Progenitor cell of endocrine pancreas (in vitro differentiated cells): ENCODE measurements at places on chromosomes 13 and 19. TPM values are rescaled to one million over a fixed set of nuclear protein-coding genes. Genes with fewer than 3 reads are reported as not detected.

Gene PTH2
- total RNA-seq: not detected in 2 replicates

Gene KLF2
- 2.7 TPM in 2 replicates for total RNA-seq

Gene FAM83E
- total RNA-seq: 3.8 and 4.3 TPM in 2 replicates

Gene SEMA6B
- total RNA-seq: 26.6 and 28.3 TPM in 2 replicates

Gene S1PR5
- total RNA-seq: not detected in 2 replicates

Gene TTC9B
- not detected in 2 replicates for total RNA-seq

Gene IQCN
- 10.5 and 10.9 TPM in 2 replicates for total RNA-seq

Gene CGB2
- not detected in 2 replicates for total RNA-seq

DNA sequence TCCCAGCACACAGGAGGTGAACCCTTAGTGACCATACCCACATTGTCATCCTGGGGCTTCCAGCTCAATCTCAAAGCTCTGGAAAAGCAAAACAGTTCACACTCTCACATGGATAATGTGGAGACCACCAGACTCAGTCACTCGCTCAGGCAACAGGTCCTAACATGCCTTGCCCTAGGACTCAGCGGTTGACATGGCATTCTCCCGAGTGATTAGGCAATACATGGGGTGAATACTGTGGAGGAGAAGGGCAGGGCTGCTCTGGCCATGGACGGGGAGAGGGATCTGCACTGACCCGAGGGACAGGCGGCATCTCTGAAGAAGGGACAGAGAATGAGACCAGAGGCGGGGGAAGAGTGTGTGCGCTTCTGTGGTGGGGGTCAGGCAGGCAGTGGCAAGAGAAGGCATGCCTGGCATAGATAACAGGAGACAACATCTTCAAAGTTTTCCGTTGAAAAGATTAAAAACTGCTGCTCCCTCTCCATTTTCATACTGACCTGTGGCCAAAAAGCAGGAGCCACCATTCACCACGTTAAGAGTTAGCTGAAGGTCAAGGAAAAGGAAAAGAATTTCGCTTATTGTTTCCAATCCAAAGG is 44.5 kb upstream of the EPHX3 start:
- DNase-seq: no peak

GRCh38 chr19:35100588-35101533 is 14.8 kb upstream of the FXYD3 start:
- no peak for DNase-seq

GRCh38 chr13:27960362-27961226 is 8.5 kb downstream of the CDX2 start:
- peak; percentile 76 for DNase-seq

- DNase-seq: no peak
Measured at GRCh38 chr19:34309368-34310138, 55.2 kb downstream of the GARRE1 start.

- no peak for DNase-seq
Measured at GRCh38 chr19:50567882-50568727, at the start of gene LRRC4B. Gene LRRC4B (minus strand): TSS chr19:50568435. CDS start chr19:50548838, 19,597 bp downstream.

DNA sequence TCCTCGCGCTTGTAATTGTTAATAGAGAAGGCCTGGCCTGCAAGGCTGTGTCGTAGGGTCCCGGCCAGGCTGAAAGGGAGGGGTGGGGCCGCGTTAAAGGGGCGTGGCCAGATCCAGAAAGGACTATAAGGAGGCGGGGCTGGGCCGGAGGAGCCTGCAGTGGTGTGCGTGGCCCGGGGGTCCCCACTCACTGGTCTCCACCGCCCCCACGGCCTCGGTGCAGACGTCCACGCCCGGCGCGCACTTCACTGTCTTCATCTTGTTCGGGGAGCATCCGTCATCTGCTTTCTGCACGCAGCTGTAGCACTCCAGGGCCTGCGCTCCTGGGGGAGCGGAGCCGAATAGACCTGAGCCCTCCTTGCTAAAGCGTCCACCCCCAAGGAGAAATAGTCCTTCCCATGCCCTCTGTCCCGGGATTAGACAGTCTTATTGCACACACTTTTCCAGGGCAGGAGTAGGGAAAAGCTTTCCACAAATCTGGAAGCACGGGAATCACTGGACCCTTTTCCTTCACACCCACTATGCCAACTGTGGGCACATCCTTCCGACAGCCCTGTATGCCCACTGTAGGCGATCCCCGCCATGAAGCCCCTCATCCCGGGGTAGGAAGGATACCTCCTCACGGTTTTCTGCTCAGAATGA is 1.2 kb downstream of the LYPD3 start:
- DNase-seq: peak; percentile 39

GRCh38 chr13:106472621-106473020 is 62.8 kb downstream of the EFNB2 start:
- no peak for DNase-seq

GRCh38 chr19:49042177-49042576 is 1.5 kb upstream of the CGB5 start:
- no peak for DNase-seq

DNA sequence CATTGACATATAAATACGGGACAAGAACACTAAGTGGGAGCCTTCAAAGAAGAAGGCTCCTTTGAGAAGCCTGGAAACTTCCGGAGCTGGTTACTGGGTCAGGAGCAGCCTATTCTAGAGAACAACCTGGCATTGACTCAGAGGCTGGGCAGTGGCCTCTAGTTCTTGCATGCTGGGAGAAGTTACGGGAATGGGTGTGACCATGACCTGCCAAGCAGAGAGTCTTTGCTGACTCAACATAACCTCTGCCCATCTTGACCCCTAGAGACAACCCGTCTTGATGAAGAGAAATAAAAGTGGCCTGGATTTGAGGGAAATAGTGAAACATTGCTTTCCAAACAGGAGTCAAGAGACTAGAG is 21.0 kb downstream of the STARD13 start:
- DNase-seq: no peak

DNA sequence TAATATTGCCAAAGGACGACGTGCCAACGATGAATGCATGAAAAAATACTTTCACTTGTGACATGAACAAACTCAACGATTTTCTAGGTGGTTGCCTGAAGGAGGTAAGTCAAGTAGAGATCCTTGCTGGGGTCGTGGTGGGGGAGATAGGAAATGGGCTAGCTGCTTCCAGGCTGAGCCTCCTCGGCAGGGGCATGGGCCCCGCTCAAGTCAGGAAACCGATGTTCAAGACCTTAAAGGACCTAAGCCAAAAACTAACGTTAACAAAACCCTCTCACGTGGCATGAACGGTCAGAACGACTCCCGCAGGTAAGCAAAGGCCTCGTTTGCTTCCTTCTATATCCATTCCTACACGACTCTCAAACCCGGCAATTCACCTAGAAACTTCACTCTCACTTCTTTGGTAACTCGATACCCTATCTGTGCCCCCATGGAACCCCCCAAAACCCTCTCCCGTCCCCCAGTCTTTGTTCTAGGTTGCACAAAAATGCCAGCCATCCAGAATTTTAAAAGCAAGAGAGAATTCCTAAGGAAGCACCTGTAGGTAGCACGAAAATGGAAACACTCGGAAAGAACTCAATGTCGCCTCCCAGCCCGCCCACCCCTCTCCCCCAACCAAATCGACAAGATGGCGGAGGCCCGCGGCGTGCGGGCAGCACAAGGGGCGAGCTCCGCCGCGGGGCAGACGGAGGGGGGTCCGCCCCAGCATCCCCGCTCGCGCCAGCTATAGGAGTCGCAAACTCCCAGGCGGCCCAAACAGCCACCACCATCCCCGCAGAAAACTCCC is 13.6 kb downstream of the ACP4 start:
- DNase-seq: no peak

- DNase-seq: no peak
Measured at GRCh38 chr19:15846923-15847322, 31.5 kb upstream of the OR10H1 start.

DNA sequence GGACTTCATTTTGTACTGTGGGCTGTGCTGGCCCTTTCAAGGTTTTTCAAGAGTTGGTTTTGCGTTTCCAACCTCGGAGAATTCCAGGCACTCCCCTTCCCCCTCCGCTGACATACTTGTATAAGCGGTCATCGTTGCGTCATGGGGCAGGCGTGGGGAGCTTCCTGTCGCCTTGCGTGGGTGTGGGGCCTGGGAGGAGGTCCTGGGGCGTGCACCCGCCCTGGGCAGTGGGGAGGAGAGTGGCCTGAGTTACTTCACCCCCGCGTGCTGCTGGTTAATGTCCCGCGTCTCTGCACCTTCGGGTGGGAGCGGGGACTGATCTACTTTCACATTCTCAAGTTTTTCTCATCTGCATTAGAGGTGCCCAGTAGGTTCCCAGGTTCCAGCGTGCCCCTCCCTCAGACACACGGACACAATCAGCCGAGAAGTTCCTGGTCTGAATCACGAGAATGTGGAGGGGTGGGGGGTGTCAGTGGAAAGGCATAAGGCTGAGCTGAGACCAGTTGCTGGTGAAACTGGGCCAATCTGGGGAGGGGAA is 4.1 kb downstream of the IER2 start:
- DNase-seq: peak; percentile 40

- DNase-seq: peak; percentile 51
Measured at GRCh38 chr19:49056101-49056901, 1.2 kb downstream of the CGB7 start.

GRCh38 chr19:16258440-16258903 is 60.8 kb downstream of the AP1M1 start:
- no peak for DNase-seq

- DNase-seq: no peak
Measured at GRCh38 chr13:76754414-76754813, 131.8 kb downstream of the KCTD12 start.

DNA sequence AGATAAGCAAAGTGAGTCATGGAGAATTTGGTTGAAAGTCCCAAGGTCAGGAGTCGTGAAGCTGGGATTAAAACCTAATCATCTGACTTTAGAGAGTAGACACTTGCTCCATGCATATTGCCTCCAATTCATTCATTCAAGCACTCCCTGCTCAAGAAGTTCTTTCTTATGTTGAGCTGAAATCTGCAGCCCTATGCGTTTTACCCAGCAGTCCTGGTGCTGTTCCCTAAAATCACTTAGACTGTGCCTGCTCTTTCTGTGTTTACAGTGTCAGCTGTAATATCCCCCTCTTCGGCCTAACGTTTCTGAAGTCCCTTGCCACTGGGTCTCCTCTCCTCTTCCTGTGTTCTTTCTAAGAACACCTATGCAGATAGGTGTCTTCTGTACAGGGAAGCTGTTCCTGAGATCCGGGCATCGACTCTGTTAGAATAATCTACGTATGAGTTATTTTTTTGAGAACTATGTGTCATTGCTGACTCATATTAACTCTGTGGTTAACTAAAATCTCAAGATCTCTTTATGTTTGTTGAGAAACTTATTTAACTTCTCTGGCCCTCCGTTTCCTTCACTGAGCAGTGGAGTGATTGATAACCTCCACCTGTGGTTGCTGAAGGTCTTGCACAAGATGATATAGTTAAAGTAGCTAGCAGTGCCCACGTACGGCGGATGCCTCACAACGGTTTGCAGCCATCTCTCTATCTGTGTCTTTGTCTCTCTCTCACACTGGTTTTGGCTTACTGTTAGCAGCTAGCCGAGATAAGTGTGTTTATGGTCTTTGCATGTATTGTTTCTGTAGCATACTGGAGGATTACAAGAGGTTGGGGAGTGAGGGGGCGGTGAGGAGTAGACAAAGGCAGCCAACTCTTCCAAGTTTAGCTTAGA is 4.7 kb downstream of the ALOX5AP start:
- DNase-seq: no peak

- DNase-seq: no peak
Measured at GRCh38 chr13:60931858-60932546, 483.6 kb downstream of the PCDH20 start.

GRCh38 chr19:51333836-51334460 is 8.0 kb downstream of the VSIG10L start:
- no peak for DNase-seq

DNA sequence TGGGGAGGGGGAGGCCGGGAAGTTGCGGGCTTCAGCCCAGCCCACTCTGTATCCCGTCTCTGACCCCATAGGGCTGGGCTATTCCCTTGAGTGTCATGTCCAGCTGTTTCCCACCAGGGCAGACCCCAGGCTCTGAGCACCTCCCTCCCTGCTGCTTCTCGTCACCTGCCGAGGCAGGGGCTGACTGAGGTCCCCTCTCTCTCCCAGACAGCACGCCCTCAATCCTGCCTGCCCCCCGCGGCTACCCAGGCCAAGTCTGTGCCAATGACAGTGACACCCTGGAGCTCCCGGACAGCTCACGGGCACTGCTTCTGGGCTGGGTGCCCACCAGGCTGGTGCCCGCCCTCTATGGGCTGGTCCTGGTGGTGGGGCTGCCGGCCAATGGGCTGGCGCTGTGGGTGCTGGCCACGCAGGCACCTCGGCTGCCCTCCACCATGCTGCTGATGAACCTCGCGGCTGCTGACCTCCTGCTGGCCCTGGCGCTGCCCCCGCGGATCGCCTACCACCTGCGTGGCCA is 625 bp downstream of the F2RL3 start:
- DNase-seq: no peak

DNA sequence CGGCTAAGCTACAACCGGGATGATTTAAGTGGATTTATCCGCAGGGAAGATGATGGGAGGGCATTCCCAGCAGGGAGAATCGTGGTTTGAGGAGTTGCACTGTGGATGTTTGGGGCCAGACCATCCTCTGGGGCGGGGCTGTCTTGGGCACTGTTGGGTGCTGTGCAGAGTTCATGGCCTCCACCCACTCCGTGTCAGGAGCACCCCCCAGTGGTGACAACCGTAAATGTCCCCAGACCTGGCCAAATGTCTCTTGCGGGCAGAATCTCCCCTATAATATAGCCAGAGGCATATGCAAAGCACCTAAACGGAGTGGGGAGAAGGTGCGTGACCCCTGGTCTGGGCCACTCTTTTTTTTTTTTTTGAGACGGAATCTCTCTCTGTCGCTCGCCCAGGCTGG is 40.2 kb downstream of the SMIM24 start:
- no peak for DNase-seq

DNA sequence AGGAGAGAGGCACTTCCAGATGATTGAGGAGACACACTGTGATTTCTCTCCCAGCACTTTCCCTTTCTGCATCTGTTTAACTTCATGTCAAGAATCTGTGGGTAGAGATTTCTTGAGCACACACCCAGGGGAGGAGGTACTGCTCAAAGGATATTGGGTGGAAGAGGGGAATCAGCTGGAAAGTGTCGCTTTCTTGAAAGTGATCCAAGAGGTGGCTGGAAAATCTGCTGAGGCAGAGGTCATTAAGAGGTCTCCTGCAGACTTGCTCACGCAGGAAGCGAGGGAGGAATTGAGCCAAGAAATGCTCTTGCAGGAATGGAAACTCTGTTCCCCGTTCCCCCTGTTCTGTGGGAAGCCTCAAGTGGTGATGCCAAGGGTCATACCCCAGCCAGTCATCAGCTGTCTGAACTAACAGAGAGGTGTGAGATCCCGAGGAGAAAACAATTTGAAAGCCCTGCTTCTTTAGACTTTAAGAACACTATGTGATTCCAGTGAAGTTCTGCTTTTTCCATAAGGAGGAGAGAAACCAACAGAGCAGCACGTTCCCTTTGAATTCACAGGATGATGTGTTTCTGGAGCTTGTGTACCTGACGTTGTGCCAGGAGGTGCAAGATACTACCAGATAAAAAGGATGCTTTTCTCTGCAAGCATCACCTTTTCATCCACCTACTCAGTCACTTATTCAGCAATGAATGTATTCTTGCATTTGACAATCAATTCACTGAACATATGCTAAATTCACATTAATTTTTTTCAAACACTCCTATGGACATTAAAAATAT is 163.4 kb upstream of the GPR12 start:
- DNase-seq: no peak

DNA sequence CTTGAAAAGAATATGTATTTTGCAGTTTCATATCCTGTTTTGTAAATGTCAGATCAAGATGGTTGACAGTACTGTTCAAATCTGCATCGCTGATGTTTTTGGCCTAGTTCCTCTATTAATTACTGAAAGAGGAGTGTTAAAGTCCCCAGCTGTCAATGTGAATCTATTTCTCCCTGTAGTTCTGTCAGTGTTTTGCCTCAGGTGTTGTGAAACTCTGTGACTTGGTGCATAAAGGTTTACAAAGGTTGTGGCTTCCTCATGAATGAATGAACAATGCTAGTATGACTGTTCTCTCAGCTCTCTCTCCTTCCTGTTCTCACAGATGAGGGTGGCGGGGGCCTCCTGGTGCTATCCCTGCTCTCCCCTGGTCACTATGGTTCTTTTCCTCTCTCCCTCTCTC is 142.4 kb downstream of the MYCBP2 start:
- DNase-seq: no peak
